CD4-positive, alpha-beta T cell treated with Interleukin-1 beta for 1 hour (primary cell): ENCODE measurements at places on chromosomes 13 and 19.
A peak's percentile ranks its signal among the peaks of the same experiment; 100 is the strongest.

DNA sequence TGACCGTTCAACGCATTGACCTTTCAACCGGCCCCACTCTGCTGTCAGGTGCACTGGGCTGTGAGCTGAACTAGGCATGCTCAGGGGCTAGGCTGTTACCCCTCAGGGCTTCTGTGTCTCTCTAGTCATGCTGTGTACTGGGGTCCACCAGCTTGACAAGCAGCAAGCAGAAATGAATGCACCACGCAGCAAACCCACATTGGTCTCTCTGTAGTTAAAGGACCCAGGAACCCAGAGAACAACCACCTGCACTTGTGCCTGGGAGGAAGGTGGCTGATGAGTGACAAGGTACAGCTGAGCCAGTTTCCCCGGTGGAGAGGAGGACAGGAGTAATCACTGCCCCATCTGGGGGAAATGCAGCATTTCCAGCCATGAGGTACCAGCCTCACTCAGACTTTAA is 159.9 kb downstream of the USP12 start:
- no peak for DNase-seq

DNA sequence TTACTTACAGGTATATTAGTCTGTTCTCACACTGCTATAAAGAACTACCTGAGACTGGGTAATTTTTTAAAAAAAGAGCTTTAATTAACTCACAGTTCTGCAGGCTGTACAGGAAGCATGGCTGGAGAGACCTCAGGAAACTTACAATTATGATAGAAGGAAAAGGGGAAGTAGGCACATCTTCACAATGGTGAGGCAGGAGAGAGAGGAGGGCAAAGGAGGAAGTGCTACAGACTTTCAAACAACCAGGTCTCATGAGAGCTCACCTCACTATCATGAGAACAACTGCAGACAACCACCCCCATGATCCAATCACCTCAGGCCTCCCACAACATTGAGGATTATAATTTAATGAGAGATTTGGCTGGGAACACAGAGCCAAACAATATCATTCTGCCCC is 511.7 kb downstream of the SLITRK6 start:
- DNase-seq: no peak

- no peak for DNase-seq
Measured at GRCh38 chr13:43965459-43965845, 85.7 kb downstream of the LACC1 start.

DNA sequence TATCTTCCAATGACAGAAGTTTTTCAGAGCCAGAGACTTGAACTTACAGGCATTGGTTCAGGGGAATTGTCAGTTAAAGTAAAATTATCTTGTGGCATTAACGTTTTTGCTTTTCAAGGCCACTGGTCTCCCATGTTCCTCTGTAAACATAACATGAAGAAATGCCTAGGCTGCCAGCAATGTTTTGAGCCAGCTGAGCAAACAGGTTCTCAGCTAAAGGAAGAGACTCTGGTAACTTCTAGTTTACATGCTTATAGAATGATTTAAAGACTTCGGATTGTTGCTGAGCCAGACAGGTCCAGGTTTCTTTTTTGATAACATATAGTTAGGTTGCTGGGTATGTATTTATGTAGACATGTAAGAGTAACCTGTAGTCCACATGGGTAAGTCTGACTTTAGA is 35.7 kb downstream of the ZNF493 start:
- no peak for DNase-seq

DNA sequence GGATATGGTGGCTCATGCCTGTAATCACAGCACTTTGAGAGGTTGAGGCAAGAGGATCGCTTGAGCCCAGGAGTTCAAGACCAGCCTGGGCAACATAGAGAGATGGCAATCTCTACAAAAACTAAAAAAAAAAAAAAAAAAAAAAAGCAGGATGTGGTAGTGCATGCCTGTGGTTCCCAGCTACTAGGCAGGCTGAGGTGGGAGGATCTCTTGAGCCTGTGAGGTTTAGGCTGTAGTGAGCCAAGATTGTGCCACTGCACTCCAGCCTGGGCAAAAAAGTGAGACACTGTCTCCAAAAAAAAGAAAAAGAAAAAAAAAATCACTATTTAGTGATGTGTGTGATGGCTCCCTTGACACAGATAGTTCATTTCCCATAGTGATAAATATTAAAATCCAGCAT is 365.0 kb upstream of the NBEA start:
- no peak for DNase-seq

DNA sequence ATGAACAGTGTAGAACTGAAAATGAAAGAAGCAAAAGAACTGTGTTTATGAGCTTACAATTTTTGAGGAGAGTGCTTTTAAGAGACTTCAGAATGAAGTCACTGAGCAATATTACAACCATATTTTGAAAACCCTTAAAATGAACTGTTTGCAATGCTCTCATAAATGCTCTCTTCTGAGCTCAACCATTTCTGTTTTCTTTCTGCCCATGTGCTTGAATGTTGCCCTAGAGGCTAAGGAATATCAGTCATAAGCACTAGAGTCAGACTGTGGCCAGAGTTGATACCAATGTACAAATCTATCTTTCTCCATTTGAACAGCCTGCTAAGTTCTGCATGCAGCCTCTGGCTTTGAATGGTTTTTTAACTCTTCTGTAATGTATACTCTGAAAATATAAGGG is 1092.8 kb downstream of the PCDH9 start:
- DNase-seq: no peak

- DNase-seq: no peak
Measured at GRCh38 chr19:34276614-34277013, 22.3 kb downstream of the GARRE1 start.

DNA sequence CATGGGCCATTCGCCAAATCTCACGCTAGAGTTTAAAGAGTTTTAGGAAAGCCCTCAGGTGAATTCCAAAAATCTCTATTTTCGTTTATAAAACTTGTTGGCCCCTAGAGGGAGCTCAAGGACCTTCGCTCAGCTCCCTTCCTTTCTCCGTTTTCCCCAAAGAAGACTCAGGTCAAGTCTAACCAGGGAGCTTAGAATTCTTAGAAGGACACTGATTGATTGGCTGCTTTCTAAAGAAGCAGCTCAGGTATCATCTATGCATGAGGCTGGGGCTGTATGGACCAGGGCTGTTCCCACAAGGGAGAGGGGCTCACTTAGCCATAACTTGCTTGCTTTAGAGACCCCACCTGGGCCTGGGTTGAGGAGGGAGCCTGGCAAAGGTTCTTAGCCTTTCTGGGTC is 20.5 kb downstream of the DZIP1 start:
- peak; percentile 28 for DNase-seq
